ENCODE measurements at places on chromosomes 1 and 21.

- no peak for DNase-seq
These were observed 88.3 kb downstream of the KCNJ6 start for GRCh38 chr21:37827913-37828312.

DNA sequence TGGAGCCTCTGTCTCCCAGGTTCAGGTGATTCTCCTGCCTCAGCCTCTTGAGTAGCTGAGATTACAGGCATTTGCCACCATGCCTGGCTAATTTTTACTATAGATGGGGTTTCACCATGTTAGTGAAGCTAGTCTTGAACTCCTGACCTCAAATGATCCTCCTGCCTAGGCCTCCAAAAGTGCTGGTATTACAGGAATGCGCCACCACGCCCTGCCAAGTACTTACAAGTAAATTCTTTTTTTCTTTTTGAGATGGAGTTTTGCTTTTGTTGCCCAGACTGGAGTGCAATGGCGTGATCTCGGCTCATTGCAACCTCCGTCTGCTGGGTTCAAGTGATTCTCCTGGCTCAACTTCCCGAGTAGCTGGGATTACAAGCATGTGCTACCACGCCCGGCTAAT is 42.5 kb downstream of the RPRD2 start:
- DNase-seq: no peak

DNA sequence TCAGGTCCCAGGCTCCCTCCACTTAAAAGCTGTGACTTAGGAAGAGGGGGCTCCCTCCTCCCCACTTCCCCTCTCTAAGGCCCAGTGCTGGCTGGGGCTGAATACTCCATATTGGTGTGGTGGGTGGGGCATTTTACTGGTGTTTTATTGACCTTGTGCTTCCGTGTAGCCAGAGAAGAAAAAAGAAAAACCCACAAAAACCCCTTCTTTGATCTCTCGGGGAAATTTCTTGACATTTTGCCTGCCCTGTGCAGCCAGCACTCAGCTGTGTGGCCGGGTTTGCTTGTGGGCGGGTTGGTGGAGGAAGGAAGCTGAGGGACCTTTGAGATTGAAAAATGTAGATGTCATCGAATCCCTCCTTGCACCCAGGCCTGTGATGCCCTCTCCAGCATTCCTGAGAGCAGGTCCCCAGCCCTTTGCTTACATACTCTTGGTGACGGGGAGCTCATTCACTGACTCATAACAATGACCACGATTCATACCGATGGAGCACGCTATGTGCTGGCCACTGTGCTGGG is 24.8 kb downstream of the TNFRSF8 start:
- DNase-seq: no peak

- DNase-seq: no peak
These were observed 239.2 kb downstream of the SMYD3 start for GRCh38 chr1:246267896-246268295.

DNA sequence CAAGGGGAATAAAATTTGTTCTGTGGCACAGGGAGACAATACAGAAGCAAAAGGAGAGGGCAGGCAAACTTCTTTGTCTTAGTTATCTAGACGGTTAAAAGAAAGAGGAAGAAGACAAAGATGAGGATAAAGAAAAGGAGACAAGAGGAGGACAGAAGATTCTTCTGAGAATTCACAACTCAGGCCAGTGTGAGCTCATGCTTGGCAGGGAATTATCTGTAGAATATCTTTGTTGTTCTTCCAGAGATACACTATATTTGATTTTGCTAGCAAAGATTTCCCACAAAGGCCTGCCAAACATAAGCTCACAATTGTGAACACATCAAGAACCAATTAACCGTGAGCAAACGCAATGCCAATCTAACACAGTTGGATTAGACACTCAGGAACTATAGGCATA is 21.4 kb downstream of the SLC16A1 start:
- DNase-seq: no peak

DNA sequence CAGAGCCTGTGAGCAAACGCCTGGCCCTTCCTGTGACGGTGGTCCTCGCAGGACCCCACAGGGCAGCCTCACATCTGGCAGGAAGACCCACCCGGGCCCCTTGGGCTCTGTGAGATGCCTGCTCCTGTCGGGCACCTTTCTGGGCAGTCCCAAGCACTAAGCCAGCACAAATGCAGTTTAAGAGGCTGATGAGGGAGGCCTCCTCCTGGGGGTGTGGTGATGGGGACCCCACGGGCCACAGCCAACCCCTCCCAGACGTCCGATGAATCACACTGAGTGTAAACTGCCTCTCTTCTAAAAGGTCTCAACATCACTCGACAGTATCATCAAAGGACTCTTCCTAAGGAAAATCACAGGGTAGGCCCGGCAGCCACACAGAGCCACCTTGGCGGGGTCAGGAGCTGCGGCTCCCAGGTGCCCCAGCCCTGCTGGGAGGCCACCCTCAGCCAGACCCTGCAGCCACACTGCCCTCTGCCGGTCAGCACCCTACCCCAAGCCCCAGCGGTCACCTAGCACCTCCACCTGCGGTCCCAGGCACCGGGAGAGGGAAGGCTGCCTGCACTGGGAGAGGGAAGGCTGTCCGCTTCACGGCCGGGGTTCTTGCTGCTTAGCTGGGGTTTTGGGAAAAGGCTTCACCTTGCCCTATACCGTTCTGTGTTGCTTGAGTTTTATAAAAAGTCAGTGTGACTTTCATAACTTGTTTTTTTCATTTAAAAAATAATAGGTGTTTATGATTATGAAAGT is 3.9 kb upstream of the PRKCZ start:
- peak; percentile 25 for DNase-seq

DNA sequence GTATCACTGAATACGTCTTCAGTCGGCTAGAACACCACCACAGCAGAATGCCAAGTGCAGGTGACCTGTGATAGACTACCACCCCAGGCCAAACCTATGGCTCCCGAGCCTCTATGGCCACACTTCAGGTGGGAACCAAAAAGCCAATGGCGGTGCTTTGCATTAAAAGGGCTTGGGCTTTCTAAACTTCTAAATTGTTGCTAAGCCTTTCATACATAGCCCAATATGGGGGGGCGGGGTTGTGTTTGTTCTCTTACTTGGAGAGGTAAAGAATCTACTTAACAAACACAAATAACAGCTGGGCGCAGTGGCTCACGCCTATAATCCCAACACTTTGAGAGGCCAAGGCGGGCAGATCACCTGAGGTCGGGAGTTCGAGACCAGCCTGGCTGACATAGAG is 19.7 kb downstream of the USP48 start:
- DNase-seq: no peak

- DNase-seq: no peak
These were observed 25.9 kb upstream of the RAP1A start for GRCh38 chr1:111593403-111594305.

DNA sequence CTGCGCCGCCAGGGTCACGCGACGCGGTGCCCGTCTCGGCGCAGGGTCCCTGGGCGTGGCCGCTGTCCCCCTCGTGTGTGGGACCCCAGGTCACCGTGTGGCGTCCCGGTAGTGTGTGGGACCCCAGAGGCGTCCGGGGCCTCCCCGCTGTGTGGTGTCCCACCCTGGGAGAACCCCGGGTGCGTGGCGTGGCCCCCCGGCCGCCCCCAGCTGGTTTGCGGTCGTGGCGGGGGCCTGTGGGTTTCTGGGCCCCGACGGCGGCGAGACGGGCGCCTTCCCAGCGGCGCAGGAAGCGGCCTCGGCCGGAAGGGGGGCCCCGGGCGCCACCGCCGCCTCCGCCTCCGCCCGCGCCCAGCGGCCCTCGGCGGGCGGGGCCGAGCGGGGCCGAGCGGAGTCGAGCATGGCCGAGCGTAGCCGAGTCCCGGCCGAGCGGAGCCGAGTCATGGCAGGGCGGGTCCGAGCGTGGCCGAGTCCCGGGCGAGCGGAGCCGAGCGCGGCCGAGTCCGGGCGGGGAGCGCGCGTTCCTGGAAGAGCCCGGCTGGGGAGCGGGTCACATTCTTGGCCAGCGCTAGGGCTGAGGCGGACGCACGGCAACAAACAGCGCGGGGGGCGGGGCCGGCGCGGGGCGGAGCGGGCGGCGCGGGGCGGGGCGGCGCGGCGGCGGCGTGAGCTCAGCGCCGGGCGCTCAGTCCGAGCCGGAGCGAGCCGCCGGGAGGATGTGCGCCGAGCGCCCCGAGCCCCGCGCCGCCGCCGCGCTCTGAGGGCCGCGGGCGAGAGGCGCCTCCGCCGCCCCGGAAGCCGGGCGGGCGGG is 568 bp upstream of the SKI start:
- peak; percentile 87 for DNase-seq

GRCh38 chr1:112937495-112937894 is 18.5 kb downstream of the SLC16A1 start:
- DNase-seq: no peak

GRCh38 chr1:219517031-219517430 is 95.9 kb downstream of the ZC3H11B start:
- DNase-seq: no peak

DNA sequence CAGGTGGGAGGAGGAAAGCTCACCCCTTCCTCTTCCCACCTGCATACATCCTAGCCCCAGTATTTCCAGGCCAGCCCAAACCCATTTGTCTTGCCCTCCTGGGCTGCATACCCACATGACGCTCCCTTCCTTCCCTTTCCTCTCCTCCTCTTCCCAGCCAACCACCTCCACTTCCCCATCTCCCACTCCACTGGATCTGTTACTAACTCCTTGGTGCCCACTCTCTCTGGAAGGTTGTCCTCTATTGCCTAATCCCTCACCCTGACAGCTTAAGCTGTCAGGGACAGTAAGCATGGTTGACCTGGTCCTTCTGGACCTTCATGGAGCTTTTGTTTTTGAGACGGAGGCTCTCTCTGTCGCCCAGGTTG is 23.0 kb upstream of the SYNC start:
- no peak for DNase-seq

DNA sequence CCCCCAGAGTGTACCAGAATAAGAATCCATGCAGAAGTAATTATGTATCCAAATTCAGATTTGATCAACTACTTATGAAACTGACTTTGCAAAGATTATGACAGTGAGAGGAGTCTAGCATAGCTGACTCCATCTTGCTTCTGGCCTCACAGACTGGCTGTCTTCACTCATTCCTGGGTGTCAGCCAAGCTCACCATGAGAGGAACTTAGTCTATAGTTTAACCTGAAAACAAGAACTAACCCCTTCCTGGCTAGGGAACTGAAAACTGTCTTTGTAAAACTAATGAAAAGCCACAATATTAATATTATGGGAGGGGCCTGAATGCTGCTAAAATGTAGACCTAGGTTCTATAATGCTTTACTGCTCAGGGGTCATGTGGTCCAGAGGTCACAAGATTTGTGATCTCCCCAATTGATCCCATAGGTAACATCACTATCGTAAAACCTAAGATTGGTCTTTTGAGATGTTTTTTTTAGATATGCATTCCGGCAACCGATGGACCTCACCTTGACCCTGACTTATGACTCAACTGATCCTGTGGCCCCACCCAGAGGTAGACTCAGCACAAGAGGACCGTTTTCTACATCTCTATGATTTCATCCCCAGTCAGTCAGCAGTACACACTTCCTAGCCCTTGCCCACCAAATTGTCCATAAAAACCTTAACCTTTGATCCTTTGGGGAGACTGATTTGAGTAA is 55.2 kb downstream of the ATP1B1 start:
- no peak for DNase-seq

DNA sequence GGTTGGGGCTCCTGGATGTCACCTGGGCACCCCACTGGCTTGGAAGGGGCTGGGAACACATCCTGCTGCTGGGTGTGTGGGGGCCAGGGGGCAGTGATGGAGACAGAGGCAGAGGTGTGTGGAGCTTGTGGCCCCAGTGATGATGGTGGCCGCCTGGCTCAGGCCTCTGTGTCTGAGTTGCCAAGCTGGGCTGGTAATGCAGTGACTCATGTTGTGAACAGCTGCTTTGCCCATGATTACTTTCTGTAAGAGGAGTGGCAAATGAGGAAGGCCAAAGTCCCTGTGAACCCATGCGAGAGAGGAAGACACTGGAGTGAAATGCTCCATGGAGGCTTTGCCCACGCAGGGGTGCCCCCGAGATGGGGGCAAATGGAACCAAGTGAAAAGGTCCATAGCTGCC is 86.8 kb downstream of the KCNJ6 start:
- DNase-seq: no peak

GRCh38 chr1:204080163-204080903 is 7.4 kb downstream of the SOX13 start:
- DNase-seq: peak; percentile 82

DNA sequence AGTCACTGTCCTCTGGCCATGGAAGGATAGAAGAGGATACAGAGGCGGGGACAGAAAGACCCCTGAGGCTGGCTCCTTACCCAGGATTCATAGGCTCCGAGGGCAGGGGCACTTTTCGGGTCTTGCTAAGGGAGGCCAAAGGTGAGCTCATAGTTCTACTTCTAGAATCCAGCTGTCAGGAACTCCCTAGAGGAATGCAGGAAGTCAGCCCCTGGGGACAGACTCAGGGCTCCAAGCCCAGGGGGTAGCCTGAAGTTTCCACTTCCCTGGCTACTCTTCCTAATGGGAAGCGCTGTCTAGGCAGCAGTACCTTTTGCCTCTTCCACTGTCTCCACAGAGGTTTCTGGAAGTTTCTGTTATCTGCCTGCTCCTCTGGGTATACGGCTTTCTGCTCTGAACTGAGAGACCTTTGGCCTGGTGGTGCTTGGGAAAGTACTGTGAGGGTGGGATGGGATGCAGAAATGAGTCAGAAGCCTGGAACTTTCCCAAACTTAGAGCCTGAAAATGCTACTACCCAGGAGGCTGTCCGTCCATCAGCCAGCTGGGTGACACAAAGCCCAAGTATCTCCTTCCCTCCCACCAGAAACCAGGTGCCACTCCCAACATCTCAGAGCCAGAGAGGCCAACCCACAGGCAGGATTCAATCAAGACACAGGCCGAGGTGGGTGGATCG is 3.6 kb downstream of the UBXN11 start:
- no peak for DNase-seq

GRCh38 chr1:15757016-15757543 is 1.5 kb upstream of the FBLIM1 start:
- DNase-seq: no peak

DNA sequence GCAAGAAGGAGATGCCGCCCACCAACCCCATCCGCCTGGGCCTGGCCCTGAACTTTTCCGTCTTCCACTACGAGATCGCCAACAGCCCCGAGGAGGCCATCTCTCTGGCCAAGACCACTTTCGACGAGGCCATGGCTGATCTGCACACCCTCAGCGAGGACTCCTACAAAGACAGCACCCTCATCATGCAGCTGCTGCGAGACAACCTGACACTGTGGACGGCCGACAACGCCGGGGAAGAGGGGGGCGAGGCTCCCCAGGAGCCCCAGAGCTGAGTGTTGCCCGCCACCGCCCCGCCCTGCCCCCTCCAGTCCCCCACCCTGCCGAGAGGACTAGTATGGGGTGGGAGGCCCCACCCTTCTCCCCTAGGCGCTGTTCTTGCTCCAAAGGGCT is 732 bp downstream of the SFN start:
- no peak for DNase-seq

- no peak for DNase-seq
These were observed 62.6 kb downstream of the SPAG17 start for GRCh38 chr1:118122234-118123004.

GRCh38 chr1:186843226-186843625 is 14.5 kb downstream of the PLA2G4A start:
- no peak for DNase-seq

DNA sequence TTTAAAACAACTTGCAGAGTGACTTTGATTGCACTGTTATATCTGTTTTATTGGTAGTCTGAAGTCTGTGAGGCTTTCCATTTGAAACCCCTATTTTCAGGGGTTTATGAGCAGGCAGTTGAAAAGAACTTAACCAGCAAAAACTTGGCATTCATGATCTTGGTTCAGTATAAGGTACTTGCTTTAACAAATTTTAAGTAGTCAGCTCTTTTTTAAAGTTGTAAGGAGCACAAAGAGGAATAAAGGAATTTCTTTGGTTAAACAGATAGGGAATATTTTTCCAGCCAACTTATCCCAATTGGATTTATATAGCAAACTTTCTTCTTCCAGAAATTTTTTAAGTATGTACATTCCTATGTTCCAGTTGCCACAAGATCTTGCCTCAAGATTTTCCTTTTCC is 138.2 kb downstream of the RASAL2 start:
- DNase-seq: no peak

All from NCI-H774 (cell line).